Fibroblast of villous mesenchyme (primary cell): ENCODE measurements at places on chromosomes 1 and 21.

DNA sequence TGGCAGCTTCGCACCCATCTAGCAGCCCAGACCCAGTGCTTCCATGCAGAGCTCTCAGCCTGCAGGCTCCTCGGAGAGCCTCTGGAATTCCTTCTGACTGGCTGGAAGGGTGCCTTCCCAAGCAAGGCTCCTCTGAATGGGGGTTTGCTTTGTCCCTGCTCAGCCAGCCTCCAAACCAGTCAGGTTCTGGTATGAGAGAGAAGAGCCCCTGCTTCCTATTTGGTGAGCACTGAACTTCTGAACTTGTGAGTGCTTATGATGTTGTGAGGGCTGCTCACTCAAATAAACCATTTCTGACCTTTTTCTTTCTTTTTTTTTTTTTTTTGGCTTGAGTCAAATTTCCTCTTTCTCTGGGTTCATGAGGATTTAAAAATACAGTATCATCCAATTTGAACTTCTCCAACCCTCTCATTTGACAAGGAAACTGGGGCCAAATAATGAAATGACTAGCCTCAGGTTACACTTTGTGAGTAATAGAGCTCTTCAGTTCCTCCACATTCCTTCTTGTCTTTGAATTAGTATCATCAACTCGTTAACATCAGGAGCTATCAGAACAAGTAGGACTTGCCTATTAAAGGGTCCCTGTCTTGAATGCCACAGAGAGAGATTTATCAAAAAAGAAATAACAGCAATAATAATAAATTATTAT, 39.6 kb downstream of the GFI1 start:
- no peak for DNase-seq

- DNase-seq = peak; percentile 40
Measured at GRCh38 chr1:55812281-55812680, 597.1 kb upstream of the USP24 start.

DNA sequence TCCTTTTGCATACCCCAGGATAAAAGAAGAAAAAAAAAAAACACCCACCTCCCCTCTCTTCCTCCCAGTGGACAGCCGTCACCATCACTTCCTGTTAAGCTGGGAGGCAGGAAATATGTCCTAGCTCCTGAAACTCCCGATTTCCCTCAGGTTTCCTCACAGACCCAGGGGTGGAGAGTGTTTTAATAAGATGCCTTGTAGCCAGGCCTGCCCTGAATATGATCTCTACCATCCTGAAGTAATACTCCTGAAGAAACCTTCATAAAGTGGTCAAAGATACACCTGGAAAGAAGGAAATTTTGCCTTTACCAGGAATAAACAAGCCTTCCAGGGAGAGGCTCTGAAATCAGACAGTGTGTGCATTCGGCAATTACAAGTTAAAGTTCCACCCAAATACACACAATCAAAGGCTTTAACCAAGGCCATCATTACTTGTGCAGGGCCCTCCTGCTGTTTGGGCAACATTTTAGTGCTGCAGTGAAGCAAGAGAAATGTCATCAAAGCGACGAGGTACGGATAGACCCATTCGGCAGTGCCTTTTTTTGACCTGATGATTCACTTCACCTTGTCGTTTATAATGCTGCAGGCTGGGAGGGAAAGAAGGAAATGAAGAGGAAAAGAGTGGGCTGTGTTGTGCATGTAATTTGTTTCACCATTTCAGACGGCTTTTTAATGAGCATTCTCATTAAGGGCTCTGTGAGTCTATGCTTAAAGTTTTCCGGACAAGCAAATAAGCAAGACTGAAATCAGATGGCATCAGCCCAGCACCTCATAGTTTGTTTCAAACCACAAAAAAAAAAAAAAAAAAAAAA, 41.0 kb upstream of the RASAL2 start:
- no peak for DNase-seq

GRCh38 chr1:167484726-167485502, 33.4 kb downstream of the CD247 start:
- DNase-seq = no peak

- DNase-seq = no peak
Measured at GRCh38 chr1:152817309-152817708, 5.5 kb downstream of the LCE1B start.

GRCh38 chr1:54994355-54994990, 4.3 kb upstream of the BSND start:
- DNase-seq = no peak

DNA sequence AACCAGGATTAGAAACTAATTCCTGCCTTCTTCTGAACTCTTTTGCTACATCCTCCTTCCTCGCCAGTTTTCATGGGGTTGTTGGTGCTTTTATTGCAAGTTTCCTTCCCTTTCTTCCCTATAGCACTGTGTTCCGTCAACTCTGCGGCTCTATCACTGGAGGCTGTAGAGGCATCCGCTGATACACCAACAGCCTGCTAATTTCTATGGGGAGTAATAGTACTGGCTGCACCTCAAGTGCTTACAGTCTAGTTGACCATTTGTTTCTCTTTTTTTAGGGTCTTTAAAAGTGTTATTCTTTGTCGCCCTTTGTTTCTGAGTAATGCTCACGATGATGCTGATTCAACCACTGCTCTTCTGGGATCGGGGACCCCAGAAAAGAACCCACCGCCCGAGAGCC, 746 bp downstream of the MIS18A start:
- peak; percentile 12 for DNase-seq

DNA sequence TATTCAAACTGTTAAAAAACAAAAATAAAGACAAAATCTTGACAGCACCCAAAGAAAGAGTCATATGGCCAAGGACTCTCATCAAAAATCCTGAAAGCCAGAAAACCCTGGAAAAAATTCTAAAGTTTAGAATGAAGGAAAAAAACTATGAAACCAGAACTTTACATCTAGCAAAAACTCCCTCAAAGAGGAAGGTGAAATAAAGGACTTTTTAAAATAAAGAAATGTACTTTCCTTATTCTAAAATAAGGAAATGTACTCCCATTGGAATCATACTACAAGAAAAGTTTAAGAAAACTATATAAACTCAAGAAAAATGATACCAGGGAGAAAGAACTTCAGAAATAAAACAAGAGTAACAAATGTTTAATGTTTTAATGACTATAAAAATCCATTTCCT, 206.3 kb downstream of the KCNT2 start:
- DNase-seq = no peak

DNA sequence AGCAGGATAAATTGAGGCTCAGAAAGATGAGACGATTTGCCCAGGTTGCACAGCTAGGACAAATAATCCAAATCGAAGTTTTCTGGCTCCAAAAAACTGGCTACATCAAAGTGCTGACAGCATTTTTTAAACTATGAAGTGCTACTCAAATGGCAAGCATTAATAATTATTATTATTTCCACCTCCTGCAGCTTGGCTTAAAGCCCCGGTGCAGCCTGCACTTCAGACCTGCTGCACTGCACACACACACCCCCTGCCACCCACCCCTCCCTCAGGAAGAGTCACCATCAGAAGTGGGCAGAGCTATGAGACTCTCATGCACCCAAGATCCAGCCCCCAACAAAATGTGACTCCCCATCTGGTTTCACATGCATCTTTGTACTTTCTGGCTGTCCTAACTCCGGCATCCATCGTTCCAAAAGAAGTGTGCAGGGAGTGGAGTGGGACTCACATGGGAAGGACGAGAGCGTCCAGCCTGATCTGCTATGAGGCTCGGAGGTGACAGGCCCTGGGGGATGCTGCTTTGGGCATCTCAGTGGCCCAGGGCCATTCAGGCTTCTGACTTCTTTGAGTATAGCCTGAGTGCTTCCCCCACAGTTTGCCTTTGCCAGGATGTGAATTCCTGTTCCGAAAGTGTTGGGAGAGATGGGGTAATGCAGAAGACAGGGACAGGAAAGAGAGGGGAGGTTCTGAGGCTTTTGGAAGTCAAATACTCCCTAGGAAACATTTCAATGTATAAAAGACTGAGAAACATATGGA, 65.0 kb upstream of the FAM20B start:
- no peak for DNase-seq

- no peak for DNase-seq
Measured at GRCh38 chr21:44750675-44751025, 39.3 kb upstream of the TSPEAR start.

DNA sequence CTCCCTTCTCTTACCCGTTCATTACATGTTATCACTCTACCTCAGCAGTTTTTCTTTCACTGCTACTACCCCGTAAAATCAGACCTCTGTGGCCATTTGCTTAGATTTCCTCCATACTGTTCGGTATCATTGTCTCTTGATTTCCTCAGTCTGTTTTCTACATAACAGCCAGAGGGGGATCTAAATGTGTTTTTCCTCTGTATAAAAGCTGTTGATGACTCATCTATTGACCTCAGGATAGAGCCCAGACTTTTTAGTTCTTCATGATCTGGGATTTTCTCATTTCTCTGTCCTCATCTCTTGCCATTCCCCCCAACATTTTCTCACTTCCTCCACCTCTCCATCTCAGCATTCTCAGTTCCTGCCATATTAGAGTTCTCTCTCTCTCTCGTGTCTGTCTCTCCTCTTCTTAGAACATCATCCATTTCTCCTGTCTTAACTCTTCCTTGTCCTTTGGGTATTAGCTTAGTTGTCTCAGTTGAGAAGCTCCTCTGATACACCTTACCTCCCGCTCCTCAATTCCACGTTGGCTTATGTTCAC, 10.5 kb downstream of the OTUD3 start:
- peak; percentile 31 for DNase-seq
